Stromal cell of bone marrow (primary cell): ENCODE measurements at places on chromosomes 5 and 9.

GRCh38 chr5:144004751-144005150 lies 165.7 kb downstream of the YIPF5 start:
- DNase-seq = no peak

- DNase-seq = no peak
Measured at GRCh38 chr9:16611983-16612382, 258.5 kb downstream of the BNC2 start.

DNA sequence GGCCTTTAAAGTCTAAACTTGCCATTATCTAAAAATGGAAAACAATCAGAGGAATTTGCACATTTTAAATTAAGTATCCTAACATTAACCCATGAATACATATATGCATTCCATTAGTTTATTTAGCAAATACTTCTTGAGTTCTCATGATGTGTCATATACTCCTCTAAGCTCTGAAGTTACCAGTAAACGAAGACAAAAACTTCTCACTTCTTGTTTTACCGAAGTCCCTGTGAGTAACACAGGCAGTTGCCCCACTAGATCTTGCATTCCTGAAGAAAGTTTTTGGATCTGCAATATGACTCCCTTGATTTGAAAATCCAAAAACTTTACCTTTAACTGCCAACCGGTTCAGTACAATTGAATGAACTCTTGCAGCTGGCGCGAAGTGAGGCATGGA lies 439.0 kb upstream of the MPDZ start:
- DNase-seq = no peak

- DNase-seq = peak; percentile 20
Measured at GRCh38 chr5:147565524-147565923, 55.7 kb upstream of the DPYSL3 start.

GRCh38 chr5:59133764-59134261 lies 550.9 kb downstream of the RAB3C start:
- peak; percentile 87 for DNase-seq

- DNase-seq = no peak
Measured at GRCh38 chr5:42591015-42591414, 165.6 kb upstream of the CCDC152 start.

DNA sequence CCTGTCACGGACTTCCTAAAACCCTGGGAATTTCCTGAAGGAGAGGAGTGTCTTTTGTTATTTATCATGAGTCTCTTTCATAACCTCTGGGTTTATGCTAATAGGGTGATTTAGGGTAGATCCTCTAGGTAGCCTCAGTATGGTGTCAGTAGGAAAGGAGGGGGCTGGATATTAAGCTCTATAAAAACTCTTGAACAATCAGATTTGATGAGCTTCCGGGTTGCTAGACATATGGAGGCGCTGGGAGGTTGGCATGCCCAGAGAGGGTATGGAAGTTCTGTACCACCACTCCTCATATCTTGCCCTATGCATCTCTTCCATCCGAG lies 15.6 kb upstream of the PTBP3 start:
- no peak for DNase-seq

GRCh38 chr5:66931651-66932050 lies 264.9 kb downstream of the CD180 start:
- no peak for DNase-seq

- no peak for DNase-seq
Measured at GRCh38 chr9:89234205-89235067, 55.8 kb upstream of the SHC3 start.

GRCh38 chr5:125452991-125453390 lies 706.6 kb upstream of the ZNF608 start:
- no peak for DNase-seq

DNA sequence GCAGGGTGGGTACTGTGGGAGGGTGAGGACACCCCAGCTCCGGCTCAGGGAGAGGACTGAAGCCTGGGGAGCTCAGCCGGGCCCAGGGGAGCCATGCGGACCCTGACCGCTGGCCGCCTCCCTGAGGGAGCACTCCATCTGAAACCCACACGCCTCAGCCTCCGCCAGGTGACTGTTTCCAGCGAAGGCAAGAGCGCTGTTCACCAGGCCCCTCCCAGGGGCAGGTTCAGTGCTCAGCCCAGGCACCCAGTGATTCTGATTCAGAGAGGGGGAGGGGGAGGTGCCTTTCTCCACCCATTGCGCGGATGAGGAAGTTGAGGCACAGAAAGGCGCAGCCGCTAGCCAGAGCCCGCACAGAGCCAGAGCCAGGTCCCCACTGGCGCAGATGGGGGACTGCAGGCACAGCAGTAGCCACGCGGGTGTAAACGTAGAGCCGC lies 27.0 kb downstream of the ADGRD2 start:
- DNase-seq = no peak

GRCh38 chr9:16726718-16727451 lies 143.6 kb downstream of the BNC2 start:
- peak; percentile 73 for DNase-seq

DNA sequence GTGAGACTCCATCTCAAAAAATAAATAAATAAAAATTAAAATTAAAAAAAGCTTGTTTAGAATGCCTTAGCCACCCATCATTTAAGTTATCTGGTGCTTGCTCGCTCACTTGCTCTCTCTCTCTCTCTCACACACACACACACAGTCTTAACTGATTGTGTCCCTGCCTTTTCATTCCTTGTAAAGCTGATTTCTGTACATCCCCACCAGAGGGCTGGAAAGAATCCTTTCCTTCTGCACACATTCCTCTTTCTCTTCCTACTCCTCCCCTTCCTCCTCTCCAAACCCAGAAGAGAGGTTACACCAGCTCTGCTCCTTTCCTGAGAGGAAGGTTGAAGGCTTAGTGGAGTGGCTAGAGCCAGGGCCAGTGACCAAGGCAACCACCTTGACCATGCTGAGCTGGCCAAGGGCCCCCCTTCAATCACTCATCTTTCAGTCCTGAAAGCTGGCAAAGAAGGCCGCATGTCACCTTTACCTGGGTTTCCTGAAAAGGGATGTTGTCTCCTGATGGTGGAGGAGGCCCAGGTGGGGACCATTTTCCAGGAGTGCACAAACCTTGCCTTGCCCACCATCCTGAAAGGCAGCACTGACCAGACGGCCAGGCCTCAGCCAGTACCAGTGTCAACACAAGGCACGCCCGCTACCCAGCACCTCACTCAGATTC lies 25.6 kb downstream of the STK10 start:
- no peak for DNase-seq

- no peak for DNase-seq
Measured at GRCh38 chr5:58457050-58457449, 2.8 kb downstream of the PLK2 start.

DNA sequence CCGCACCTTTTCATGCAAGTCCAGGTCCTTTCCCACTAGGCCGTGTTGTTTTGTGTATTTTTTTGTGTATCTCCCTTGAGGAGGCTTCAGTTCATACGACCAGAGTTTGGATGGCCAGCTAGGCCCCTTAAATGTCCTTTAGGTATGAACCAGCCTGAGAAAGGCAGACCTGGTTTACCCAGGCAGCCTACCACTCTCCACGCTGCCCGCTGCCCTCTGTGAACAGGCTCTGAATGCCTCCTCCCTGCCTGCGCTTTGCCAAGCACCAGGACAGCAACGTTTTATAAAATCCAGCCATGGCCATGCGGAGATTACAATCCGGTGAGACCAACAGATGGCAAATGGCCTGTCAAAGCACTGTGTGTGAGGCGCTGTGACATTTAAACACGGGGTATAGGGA lies 626 bp upstream of the CLTB start:
- DNase-seq = no peak

DNA sequence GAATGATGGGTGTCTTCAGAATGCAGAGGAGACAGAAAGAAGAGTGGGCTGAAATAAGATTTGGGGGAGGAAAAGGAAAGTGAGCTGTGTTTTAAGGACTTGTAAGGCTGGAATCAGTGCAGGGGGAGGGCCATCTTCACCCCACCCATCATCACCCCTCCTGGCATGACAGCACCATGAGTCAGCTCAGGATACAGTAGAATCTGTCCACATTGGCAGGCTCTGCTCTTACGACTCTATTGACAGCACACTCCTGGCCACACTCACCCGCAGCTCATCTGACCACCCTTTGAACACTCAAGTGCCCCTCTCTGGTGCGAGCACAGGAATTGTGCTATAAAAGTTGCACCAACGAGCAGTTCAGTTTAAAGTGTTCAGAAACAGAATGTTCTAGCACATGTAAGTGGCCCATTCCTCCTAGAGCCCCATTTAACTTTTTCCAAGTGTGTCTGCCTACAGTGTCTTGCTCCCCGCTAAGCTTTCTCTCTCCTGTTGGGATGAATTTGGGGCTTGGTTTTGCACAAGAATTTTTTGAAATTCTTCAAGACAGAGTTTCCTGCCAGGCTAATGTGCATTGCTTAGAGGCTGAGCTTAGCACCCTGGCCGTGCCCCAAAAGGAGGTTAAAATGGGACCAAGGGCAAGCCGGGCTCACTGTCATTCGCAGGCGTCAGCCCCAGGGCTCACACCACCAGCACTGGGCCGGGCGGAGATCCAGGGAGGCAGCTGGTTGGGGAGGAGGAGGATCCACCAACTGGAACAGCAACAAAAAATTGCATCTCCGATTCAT lies 12.0 kb downstream of the ADRA1B start:
- DNase-seq = peak; percentile 75

DNA sequence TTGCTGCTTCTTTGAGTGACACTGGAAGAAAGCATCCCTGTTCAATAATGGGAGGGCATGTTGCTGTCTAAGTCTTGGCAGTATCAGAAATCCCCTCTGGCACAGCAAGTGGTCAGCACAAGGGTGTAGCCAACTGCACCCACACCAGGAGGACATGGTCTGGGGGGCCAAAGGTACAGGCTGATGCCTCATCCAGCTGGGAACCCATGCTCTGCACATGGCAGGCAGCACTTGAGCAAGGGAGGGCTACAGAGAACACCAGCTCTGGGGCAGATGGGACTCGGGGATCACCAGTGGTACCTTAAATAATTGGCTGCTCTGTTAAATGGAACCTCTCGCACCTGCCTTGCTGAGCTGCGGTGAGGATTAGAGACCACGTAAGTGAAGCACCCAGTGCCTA lies 265.2 kb downstream of the SYK start:
- DNase-seq = no peak

- no peak for DNase-seq
Measured at GRCh38 chr5:6730807-6731206, 17.6 kb downstream of the TENT4A start.

- DNase-seq = no peak
Measured at GRCh38 chr9:3962496-3962895, 337.4 kb downstream of the GLIS3 start.

DNA sequence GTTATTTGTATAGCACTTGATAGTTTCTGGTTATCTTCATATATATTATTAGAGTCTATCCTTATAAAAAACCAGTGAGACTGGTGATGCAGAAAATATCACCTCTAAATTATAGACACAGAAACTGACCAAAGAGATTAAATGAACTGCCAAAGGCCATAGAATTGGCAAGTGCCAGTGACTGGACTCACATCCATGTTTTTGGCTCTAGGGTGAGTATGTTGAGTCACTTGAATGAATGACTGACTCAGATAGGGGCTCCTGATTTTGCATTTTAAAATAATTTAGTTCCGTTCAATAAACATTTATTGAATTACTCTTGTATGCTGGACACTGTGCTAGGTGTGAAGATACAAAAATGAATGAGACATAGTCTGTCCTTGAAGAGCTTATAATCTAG lies 70.7 kb downstream of the NR2F1 start:
- no peak for DNase-seq

DNA sequence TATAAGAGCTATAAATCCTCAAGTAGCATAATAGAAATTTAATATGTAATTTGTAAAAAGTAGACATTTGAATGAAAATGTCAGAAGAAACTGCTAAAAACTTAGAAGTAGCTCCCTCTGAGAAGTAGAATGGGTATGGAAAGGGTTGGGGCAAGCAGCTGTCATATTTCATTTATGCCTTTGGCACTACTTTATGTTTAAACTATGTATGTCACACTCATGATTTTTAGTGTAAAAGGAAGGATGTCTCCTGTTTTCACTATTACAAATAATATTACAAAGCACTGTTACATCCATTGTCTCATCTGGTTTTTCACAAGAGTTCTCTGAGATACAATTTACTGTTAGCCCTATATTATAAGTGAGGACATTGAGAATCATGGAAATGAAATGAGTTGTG lies 96.3 kb upstream of the ZNF462 start:
- DNase-seq = no peak

DNA sequence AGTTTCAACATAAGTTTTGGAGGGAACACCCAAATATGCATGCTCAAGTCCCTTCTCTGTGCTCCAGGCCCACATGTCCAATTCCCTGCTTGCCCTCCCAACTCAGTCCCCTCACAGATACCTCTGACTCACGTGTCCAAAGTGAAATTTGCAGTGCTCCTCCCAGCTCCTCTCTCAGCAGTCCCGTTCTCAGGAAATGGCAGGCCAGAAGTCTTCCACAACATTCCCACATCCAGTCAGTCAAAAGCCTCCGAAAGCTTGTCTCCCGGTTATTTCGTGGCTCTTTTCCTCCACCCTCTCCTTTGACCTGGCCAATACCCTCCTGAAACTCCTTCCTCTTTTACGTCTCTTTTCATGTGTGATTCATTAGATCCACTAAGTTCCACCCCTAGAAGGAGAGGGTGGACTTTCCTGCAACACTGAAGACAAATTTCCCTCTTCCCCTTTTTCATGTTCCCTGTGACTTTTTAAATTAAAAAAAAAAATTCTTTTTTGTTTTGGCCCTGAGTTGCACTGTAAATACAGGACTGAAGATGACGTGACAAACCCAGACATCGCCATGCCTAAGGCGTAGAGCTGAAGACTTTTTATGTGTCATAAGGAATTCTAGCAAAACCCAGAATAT lies 12.8 kb upstream of the MGAT1 start:
- no peak for DNase-seq

DNA sequence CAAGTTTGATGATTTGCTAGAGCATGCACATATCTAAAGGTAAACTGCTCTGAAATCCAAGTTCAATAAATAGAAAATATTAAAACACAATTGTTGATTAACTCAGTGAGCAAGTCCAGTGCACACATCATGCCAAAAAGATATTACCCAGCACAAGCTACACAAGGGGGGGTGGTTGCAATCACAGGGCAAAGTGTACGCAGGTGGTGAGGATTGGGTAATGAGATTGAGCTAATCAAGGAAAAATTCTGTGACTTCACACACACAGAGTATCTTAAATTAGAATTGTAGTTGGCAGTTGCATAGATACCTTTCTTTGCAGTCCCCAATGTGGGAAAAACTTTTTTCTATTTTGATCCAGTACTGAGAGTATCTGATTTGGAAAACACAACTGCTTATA lies 156.1 kb upstream of the NTRK2 start:
- DNase-seq = no peak

DNA sequence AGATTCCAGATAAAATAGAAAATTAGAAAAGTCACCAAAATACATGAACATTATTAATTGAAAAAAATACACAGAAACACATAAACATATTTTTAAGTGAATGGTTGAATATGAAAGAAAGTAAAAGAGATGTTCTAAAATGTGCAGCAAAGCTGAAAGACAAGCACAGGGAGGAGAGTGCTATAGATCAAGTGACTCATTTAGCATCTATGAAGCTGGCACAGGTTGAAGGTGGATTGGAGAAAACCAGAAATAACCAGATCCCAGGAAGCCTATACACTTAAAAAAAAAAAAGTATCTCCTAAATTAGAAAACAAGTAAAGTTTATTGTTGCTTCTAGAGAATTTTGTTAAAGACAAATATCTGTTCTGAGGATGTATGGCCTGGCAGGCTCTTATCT lies 338.9 kb downstream of the CDH12 start:
- no peak for DNase-seq
